ENCODE measurements at places on chromosomes 2 and 18.

- no peak for DNase-seq
Observed at GRCh38 chr2:70923378-70924015, 12.2 kb upstream of the ATP6V1B1 start.

DNA sequence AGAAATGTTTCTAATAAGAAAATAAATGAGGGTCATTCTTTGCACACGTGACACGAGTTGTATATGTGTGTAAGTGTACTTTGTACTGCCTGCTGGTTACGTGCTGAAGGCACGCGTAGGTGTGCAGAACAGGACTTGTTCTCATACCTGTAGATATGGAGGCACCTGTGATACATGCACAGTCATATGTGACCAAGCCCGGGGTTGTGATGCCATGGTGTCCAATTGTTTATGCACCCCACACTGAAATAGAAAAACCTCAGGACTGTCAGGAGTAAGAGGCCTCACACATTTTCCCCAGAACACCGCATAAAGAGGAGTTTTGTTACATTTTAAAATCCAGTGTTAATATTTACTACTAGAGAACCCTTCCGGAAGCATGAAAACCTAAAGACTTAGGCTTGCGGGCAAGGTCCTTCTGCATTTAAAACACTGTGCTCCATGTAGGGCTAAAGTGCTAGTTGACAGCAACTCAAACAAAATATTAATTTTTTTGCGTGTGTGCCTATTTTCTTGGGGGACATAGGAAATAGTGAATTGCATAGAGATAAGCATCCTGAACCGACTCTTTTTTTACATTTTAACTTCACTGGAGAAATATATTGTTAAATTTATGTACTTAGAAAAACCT is 9.3 kb downstream of the TSHZ1 start:
- DNase-seq = no peak

- no peak for DNase-seq
Observed at GRCh38 chr2:20414806-20415205, 32.1 kb upstream of the RHOB start.

DNA sequence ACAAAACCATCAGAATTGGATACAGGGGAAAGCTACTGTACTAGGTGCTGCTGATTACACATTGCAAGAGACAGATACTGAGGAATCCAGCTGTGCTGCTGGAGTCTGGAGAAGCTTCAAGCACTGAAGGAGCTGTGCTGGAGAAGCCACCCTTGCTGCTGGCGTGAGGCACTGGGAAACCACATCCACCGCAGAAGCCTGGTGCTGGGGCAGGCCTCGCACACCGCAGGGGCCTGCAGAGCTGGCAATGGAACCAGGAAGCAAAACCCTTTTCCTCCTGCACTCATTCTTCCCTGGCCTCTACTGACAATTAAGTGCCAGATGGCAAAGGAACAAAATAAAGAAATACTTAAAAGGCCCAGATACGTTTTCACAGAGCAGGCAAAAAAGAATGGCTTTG is 94.4 kb upstream of the MSH6 start:
- no peak for DNase-seq

DNA sequence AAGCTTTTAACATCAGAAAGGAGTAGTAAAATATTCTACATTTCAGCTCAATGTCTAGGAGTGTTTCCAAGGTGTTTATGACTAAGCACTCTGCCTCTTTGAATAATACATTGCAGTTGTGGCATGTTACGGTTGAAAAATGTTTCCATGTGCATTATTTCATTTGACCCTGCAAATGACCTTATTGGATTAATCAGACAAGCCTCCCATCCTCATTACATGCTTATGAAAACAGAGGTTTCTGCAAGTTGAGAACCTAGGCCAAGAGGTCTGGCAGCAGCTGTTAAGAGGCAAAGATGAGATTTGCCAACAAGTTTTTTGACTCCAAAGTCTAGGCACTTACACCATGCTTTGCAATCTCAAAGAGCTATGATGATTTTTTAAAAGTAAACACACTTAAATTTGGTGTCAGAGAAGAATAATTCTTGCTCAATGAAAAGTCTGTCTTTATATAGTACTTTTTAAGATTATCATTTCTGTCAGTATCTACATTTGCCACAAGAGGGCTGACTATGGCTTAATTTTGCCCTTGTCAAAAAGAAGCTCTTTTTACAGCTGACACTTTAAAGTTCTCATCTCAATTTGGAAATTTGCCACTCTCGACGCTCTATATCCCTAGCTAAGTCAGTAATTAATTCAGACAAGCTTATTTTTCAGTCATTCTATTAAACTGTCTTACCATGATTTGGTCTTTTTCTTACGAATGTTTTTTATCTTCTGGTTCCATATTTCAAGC is 260.6 kb downstream of the PAX3 start:
- no peak for DNase-seq

- peak; percentile 38 for DNase-seq
Observed at GRCh38 chr18:24019641-24020331, 5.2 kb downstream of the TTC39C start.

DNA sequence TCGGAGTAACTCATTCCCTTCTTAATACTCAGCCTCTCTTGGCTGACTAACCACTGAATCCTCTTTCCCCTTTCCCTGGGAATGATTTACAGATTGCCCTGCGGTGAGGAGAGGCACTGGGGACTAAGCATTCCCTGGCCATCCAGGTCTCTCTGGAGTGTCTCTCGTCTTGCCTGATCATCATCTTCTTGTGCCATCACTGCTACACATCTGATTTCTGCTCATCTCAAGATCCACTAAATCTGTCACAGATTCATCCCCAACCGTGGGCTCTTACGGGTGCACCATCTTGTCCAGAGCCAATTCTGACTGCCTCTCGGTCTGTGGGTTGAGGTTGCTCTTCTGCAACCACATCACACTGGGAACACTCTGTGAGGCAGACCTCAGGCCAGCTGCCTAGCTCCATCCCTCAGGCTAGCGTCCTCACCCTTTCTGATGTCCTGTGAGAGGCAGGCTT is 12.0 kb downstream of the SFTPB start:
- no peak for DNase-seq

DNA sequence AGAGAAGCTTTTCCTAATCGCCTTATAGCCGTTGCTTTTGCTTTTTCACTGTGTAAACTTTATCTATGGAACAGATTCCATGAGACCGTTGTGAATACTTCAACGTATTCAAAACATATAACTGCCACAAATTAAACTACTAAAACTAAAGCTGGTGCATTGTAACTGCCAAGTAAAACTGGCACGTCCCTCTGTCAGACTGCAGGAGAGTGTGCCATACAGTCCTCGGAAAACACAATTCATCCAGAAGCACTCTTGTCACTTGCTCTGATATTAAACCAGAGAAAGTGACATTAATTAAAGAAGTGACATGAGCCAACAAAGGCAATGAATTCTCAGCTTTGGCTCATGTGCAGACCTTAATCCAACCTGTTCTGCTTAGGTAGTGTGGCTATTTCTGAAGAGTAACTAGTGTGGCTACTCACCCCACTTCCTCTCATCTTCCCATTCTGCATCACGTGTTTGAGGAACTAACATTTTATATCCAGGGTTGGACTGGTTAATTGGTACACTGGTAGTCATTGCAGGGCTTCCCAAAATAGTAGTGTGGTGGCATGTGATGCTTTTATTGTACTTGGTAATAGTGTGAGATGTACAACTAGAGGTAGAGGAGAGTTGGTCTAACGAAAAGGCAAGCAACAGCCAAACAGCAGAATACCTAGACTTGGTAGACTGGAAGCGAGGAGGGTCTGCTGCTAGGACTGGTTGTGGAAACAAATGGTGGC is 9.7 kb downstream of the VRK2 start:
- DNase-seq = no peak

GRCh38 chr2:53829273-53829979 is 30.3 kb downstream of the GPR75 start:
- DNase-seq = no peak

DNA sequence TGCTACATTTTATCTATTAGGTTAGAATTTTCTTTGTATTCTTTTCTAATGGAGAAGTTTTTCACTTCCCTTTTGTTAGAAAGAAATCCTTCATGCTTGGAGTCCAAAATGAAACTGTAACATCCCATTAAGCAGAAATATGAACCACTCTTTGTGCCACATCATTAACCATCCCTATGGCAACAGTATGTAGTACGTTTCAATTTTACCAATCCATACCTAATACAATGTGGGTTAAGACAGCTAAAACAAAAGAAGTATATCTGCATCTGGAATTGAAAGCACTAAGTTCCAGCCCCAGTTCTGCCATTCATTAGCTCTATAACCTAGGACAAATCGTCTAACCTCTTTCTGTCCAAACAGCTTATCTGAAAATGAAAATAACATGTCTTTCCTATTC is 409.2 kb upstream of the SPHKAP start:
- DNase-seq = no peak

GRCh38 chr2:55001716-55002115 is 48.5 kb downstream of the RTN4 start:
- no peak for DNase-seq

- no peak for DNase-seq
Observed at GRCh38 chr18:27824841-27825681, 351.9 kb downstream of the CDH2 start.

DNA sequence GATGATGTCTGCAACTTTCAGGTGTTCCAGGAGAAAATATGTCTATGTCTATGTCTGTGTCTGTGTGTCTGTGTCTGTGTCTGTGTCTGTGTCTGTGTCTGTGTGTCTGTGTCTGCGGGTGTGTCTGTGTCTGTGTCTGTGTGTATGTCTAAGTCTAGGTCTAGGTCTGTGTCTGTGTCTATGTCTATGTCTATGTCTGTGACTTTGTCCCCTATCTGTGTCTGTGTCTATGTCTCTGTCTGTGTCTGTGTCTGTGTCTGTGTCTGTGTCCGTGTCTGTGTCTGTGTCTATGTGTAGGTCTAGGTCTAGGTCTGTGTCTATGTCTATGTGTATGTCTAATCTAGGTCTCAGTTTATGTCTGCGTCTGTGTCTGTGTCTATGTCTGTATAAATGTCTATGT is 10.5 kb downstream of the IL1R2 start:
- no peak for DNase-seq

DNA sequence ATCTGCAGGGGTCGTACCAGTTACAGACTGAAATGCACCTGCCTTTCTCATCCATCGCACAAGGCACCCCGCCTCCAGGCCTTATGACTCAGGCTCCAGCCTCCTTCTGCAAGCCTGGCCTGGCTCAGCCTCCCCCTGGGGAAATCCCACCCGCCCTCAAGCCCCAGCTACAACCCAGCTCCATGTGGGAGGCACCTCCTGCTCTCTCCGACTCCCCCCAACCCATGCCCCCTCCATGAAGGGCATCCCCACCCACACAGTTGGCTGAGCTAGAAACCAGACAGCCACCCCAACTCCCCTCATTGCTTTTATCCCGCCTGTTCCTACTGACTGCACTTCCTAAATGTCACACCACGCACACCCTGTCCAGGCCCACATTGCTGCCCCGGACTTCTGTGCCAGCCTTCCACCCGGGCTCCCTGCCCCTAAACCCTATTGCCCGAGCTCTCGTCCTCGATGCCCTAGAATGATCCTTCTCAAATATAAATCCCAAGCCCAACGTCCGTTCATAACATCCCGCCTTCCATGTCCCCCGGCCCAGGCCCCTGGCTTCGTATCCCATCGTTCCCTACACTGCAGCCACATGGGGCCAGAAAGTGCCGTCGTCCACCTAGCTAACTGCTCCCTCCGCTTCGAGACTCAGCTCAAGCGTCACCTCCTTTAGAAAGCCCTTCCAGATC is 9.9 kb downstream of the DNMT3A start:
- peak; percentile 78 for DNase-seq

DNA sequence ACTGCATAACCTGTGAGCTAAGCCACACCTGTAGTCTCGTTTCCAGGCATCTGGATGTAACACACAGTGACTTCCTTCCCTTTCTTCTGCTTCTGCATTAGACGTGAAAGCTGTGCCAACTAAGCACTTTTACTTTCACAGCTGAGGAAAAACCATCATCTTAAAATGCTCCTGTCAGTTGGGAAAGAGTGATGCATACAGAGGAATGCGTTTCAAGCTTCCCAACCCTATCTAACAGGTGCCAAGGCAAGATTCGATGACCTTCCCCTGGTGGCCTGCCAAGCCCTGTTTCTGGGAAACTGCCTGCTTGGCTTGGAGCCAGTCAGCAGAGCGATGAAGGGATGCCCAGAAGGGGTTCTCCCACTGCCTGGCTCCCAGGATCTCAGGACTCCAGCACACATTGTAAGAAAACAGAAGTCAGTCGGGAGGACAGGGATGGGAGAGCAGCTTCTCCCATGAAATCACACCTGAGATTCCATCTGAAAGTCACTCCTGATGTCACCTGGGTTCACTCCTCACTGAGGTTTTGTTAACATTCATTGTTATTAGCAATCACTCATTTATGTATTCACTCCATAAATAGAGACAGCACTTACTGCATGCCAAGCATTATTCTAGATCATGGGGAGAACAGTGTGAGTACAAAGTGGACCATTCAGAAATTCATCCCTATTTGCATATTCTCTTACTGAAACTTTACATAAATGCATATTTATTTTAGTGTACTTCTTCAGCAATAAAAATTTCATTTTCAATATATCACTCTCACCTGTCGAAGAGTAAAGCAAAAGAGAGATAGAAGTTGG is 64.1 kb downstream of the DTNA start:
- DNase-seq = no peak

GRCh38 chr2:65024149-65024829 is 31.9 kb upstream of the CEP68 start:
- DNase-seq = no peak

- DNase-seq = no peak
Observed at GRCh38 chr2:6079405-6079804, 387.2 kb downstream of the SOX11 start.

- no peak for DNase-seq
Observed at GRCh38 chr2:116378786-116379185, 1435.7 kb upstream of the DDX18 start.

DNA sequence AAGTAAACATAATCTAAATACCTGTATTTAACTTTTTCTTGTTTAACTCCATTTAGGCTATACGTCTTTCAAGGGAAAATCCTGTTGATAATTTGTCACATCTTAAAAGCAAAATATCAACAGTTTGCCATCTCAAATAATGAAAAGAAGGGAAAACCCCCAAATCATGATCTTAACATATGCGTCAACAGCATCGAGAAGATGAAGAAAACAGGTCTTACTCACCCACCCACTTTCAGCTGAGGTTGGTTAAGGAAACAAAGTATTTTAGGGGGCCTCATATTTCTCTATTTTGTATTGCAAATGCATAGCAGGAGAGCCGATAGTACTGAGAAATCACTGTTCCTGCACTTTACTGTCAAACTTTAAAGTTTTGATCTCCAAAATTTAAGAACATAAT is 143.1 kb upstream of the COPS8 start:
- DNase-seq = no peak
